ENCODE measurements at places on chromosomes 6 and 20.

GRCh38 chr20:258963-259362 lies 1.4 kb downstream of the DEFB132 start:
- DNase-seq: peak; percentile 15

DNA sequence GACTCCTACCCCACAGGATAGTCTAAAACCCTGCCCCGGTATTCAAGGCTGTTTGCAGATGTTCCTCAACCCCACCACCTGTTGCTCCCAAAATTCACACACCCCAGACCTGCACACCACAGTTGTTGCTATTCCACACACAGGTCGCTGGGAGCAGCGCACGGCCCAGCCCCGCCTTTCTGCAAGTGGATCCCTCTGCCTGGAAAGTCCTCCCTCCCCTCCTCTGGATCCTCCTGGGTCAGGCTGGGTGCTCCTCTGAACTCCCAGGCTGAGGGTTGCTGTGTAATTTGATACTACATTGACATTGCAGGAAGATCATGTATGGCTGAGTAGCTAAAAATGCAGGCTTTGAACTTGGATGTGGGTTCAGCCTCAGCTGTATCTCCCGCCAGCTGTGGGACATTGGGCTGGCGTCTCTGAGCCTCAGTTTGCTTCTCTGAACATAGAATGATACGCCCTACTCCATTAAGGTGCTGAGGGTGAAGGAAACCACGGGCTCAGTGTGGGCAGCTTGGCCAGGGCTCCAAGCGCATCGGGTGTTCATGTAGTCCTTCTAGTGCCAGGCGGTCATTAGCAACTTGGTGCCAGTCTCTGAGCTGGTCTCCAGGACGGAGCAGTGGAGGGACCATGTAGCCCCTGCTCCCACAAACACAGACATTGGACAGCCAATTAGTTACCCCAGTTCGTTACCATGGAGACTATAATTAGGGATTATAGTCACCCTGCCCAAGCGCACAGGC lies 13.9 kb upstream of the CCN5 start:
- peak; percentile 60 for DNase-seq

DNA sequence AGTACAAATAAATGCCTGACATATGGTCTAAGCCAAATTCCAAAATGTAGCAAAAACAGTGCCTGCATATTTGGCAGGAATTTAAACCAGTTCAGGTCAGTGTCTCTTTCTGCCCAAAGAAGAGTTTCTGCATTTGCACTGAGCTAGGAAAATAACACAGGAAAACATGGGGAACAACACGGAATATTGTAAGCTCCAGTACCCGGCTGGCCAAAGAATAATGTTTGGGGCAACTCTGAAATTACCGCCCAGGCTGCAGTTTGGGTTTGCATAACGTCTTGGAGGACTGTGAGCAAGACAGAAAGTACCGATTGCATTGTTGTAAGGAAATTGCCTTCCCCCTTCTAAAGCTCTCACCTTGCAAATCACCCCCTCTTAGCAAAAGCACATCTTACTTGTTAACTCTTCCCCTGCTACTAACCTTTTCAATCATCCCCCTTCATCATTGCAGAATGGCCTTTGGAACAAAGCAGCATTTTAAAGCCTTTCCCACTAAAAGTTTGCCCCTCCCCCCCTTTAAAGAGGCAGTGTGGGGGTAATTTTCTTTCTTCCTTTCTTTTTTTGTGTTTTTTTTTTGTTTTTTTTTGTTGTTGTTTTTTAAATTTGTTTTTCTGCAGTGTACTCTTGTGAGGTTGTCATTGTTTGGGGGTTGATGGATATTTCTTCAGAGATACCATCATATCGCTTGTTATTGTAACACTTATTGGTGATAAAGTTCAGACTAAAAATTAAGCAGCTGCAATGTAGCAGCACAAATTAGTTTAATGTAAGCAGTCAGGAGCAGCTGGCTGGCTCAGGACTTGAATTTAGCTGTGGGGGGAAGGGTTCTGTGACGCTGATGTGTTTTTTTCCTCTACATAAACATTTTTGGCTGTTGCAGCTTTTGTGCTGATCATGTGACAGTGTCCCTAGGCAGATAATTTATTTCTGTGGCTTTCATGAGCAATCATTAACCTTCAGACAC lies 100.0 kb upstream of the CITED2 start:
- peak; percentile 38 for DNase-seq

GRCh38 chr20:33977535-33977934 lies 16.2 kb upstream of the RALY start:
- no peak for DNase-seq

GRCh38 chr6:25536781-25537180 lies 115.2 kb upstream of the SCGN start:
- DNase-seq: no peak

DNA sequence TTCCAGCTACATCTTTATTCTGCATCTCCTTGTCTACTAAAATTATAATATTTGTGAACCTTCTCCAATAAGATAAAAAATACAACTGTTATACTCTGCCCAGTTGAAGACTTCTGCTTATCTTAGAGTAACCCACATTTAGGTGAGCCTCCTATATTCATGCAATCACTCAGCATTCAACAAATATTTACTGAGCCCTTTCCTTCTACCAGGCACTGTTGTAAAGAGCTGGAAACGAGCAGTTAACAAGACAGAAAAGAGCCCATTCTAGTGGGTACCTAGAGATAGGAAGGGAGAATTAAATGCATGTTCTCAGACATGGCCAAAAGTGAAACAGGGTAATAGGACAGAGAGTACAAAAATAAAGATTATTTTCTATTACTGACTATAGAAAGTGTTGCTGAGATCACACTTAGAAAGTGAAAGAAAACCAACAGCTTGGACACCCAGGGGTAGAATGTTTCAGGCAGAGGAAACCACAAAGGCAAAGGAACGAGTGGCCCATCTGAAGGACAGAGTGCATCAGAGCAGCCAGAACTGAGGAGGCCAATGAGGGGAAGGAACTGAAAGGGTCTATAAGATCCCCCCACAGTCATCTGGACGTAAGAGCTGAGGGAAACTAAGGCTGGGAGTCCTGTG lies 50.8 kb upstream of the SMLR1 start:
- DNase-seq: no peak

DNA sequence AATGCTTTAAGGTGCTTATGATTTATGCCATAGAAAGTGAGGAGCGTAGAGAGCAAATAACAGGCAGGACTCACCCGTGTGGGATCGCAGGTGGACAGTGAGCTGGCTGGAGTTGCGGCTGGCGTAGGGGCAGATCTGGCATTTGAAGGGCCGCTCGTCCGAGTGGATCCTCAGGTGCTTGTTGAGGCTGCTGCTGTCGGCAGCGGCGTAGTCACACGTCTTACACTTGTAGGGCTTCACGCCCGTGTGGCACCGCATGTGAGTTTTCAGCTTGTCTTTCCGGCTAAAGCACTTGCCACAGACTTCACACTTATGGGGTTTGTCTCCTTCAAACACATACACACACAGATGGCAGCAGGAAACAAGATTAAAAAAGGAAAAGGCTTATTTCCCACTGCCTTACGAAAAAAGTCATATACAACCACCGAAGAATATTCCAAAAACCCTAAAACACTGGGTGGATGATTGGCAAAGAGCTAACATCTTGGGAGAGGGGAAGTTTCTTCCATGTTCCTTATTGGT lies 31.5 kb downstream of the ZFP64 start:
- no peak for DNase-seq

DNA sequence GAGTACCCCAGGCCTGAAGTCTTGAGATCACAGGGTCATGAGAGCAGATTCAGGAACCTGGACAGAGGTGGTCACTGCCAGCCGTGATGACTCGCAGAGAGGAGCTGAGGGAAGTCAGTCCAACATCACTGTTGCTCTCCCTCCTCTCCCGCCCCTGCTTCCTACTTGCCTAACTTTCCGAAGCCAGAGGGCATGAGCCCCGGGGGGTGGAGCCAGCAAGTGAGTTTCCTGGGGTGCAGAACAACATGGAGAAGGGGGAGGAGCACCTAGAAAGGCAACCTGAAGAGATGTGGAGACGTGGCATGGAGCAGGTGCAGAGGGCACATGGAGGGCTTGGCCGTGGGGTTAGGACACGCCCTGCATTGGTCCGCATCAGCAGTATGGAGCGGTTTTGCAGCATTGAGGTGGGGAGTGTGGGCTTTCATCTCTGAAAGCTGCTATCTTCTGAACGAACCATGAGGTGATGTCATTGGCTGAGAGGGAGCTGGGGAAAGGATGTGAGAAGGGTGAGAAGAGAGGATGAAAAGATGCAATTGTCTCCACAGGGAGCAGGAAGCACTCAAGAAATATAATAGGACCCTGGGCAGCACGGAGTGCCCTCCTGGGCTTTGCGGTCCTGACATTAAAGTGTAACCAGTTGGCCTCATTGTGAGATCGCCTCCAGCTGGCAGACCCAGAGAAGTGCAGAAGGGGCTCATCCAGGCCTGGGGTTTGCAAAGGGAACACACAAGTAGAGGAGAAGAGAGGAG lies 25.0 kb downstream of the GDAP1L1 start:
- DNase-seq: no peak

DNA sequence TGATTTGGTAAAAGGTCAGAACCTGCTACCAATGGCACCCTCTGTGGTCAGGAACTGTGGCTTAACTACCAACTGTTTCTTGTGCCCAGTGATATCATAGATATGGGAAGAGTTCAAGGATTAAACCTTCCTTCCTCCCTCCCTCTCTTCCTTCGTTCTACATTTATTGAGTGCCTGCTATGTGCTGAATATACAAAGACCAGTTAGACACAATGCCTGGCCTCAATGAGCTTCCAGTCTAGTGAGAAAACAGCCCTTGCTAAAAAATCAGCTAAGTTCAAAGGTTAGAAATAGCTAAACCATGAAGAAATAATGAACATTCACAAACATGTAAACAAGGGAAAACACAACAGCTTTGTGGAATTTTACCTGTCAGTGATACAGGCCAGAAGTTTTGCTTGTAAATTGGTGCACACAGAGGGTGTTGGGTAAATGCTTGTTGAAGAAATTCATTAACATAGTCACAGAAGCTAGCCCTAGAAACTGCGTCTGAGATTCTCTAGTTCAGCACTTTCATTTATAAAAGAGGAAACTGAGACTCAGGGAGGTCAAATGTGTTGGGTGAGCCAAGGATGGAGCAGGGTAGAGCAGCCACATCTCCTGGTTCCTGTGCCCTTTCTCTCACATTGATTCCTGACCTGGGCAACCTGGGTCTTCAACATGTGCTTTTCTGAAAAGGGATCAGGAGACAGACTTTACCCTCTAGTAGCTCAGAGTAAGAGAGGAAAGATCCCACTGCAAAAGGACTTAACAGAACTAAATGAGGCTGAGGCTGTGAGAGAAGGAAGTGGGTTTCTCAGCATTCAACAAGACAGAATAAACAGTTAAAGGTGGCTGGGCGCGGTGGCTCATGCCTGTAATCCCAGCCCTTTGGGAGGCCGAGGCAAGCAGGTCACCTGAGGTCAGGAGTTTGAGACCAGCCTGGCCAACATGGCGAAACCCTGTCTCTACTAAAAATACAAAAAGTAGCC lies 14.4 kb upstream of the FOXO3 start:
- DNase-seq: no peak

Measured in fibroblast of skin of back (primary cell).